Stimulated activated CD4-positive, alpha-beta T cell treated with anti-CD3 and anti-CD28 coated beads, Interleukin-15, amount 100 ng/mL, for 1 hour (primary cell): ENCODE measurements at places on chromosomes 6 and 20.

GRCh38 chr6:149935668-149936067, 6.1 kb upstream of the ULBP2 start:
- DNase-seq, result no peak

GRCh38 chr6:168542301-168542700, 101.3 kb downstream of the SMOC2 start:
- DNase-seq, result no peak

DNA sequence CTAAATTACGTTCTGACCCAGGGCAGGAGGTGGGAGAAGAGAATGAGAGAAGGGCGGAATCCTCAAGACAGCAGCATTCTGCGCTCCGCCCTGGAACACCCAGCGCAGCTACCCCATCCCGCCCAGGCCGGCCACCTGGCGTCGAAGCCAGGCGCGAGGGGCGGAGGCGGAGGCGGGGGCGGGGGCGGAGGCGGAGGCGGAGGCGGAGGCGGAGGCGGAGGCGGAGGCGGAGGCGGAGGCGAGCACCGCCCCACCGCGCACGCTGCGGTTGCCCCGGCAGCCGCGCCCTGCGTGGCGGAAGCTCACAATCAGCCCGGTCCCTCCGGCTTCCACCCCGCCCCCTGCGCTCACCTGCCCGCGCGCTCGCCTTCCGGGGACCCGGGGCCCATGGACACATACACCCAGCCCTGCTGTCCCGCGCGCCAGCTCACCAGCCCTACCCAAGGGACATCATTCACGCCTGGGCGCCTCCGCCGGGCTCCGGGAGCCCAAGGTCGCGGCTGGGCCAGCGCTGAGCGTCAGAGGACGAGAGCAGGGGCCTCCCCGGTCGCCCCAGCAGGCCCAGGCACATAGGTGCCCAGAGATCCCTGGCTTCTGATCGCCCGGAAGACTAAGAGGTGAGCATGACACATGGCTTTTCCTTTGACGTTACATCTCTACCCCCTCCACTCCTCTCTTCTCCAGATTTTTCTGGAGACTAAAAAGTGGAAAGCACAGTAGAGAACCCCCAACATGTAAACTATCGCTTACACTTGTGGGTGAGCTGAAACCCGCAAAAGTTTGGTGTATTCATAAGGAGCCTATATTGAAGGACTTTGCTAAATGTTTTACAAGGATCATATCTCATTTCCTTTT, at the start of gene ANKEF1:
ANKEF1 (plus strand) TSS at position 271 of the 855 bp plus-strand sequence. CDS start 3,315 bp downstream, outside the sequence.
- DNase-seq, result peak; percentile 51

- DNase-seq, result no peak
Observed at GRCh38 chr20:58953050-58953449, 28.0 kb upstream of the NELFCD start.

- no peak for DNase-seq
Observed at GRCh38 chr6:116217069-116217468, 36.8 kb downstream of the TSPYL4 start.

DNA sequence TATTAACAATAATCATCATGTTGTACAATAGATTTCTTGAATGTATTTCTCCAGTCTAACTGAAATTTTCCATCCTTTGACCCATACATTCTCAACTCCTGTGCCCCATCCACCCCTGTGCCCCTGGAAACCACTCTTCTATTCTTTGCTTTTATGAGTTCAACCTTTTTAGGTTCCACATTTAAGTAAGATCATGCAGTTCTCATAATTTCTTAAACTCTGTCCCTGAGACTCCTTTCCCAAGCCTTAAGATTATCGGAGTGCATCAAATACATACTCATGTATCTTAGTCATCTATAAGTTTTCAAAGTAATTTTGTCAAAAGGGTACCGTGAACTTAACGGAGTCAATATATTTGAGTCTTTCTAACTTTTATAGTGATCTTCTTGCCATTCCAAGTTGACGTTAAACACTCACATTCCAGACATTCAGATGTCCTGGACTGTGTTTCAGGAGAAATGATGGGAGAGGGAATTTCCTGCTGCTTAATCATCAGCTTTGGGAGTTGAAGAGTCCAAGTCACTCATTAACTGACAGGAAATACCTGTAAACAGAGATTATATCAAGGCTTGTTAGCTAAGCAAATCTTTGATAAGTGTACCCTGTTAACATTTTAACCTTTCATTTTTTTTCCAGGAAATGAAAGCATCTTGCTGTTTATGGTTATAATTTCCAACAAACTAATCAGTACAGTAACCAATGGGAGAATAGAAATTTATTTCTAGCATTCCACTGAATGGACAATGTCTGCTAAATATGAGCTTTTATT, 73.3 kb downstream of the ADGRG6 start:
- DNase-seq, result no peak

GRCh38 chr6:153424719-153425400, 293.8 kb upstream of the RGS17 start:
- no peak for DNase-seq

GRCh38 chr6:53090576-53090975, 25.4 kb downstream of the FBXO9 start:
- no peak for DNase-seq

GRCh38 chr6:13331516-13332348, 3.4 kb upstream of the TBC1D7 start:
- DNase-seq, result no peak

DNA sequence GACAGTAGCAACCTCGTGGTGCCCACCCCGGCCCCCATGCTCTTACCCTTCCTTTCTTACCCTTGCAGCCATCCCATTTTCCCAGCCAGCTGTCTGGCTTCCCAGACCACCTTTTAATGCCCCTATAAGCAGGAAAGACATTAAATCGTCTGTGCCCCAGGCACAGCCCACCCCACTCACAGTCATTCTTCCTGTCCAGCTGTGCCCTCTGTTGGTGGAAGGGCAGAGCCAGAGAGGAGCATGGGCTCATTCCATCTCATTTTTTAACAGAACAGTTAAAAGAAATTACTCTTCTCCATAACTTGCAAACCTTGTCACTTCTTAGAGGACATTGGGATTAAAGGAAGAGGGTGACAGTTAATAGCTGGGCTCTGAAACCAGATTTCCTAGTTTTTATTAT, 240.5 kb downstream of the NRN1 start:
- no peak for DNase-seq
